HEK293T (cell line): ENCODE measurements at places on chromosomes 12 and 14.

DNA sequence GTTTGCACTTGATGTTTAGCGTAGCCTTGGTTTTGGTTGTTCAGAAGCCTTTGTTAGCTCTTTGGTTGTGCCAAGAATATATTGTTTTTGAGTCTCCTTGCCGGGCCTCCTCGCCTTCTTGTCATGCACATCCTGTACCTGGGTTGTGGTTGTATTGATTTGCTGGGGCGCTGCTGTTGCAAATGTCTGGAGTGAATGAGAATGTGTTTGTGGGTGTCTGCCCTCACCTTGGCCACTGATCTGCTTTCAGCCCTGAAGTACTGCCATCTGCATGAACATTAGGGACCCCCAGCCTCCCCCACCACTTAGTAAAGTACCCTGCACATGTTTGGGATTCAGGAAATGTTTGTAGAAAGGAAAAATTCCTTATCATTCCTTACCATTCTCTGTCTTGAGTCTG, 16.5 kb downstream of the PRKCH start:
- no peak for DNase-seq

- DNase-seq, result peak; percentile 17
Observed at GRCh38 chr14:46490238-46490685, 161.3 kb downstream of the RPL10L start.

DNA sequence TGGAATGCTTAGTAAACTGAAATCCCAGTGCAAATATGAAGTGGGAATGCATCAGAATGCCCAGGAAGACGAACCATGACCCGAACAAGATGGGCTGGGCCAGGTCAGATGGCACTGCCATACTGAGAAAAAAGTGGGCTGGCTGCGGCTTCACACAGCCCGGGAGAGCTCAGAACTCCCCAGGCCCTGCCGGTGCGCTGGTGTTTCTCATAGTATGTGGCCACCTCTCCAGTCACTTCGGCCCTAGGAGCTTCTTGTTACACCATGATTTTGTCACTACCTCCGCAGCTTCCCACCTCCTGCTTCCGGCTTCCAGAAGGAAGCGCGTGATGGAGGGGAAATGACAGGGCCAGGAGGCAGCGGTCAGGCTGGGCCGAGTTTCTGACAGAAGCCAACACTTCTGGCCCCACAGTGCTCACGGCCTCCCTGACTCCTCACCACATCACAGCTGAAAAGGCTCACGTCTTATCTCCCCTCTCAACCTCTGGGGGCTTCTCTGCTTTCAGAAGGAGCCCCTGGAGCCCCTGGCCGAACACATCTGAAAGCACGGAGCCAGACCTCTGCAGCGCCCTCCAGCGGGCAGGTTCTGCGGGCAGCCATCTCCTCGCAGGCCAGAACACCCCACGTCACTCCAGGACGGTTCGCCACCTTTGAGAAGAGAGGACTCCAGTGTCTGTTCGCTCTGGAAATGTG, 30.7 kb downstream of the DAD1 start:
- no peak for DNase-seq

DNA sequence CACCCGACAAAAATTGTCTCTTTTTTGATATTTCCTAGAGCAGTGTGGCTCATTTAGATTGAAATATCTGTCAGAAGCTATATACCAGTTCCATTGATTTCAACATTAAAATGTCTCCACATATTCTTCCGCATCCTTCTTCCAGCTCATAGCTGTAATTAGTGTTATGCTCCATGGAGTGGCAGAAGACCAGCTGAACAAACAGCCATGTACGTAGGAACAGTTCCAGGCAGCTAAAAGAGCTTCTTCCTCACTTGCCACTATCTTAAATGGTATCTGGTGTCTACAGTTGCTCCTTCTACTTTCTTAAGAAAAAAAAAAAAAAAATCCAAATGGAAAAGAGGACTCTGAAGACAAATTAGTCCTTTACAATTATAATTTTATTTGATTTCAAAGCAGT, 848.0 kb downstream of the DIO2 start:
- DNase-seq, result no peak

DNA sequence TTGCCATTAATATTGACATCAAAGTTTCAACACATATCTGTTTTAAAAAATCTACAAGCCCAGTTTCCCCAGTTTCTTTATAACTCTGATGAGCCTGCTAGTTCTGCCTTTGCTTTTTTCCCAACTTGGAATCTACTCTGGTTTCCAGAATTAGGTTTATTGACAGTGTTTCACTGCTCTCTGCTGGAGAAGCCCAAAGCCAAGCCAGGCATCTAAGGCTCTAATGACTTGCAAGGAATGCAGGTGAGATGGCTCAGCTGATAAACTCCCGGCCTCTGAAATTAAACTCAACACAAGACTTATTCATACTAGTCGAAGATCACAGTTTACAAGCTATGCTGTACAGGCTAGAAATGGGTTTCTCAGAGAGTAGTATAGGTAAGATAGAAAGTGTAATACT, 54.3 kb downstream of the HMGA2 start:
- no peak for DNase-seq

DNA sequence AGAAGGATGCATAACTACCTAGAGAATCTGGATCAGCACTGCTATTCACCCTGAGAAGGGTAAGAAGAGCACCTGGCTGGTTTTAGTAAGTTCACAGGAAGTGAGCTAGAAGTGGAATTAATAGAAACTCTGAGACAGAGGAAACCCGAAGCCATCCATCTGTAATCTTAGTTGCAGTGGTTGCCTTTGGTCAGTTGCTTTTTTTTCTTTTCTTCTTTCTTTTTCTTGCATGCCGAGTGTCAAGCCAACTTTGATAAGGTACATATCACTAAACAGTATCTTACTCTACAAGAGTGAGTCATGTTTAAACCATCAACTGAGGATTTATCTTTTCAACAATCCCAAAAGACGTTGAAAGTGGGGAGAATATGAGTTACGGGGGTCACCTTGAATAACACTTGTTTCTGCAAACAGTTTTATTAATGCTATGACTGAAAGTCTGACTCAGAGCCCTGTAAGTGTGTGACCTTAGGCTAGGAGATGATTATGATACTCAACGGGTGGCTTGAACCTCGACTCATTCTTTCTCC, 26.7 kb downstream of the C12orf75 start:
- DNase-seq, result no peak

GRCh38 chr12:114691763-114692185, 7.8 kb upstream of the TBX3 start:
- no peak for DNase-seq

GRCh38 chr14:37816135-37816534, 220.7 kb downstream of the TTC6 start:
- no peak for DNase-seq

DNA sequence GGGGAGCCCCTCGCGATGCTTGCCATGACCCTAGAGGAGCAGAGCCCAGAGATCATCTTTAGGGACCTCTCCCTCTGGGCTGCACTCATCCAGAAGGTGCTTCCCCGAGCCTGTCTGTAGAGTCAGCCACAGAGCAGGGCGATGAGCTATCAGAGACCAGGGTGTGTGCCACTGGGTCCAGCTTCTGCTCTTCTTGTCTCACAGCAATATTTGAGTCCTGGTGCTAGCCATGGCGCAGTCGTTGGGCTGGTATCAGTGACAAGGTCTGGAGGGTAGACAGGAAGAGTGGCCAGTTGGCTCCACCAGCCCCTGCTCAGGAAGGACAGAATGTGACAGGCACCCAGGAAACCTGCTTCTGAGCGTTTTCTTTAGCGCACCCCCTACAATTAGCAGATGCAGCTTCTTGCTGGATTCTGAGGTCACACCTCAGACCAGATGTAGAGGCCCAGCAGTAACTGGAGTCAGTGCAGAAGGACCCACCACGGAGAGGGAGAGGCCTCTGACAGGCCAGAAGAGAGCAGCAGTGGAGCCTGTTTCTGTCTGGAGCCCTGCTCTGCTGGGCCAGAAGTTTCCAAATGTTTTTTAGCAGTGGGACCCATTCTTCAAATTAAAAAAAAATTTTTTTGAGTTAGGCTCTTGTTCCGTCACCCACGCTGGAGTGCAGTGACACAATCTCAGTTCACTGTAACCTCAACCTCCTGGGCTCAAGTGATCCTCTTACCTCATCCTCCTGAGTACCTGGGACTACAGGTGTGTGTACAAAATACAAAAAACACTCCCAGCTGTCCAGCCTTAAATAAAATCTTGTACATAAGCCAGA, 23.7 kb downstream of the ANKRD9 start:
- no peak for DNase-seq

- DNase-seq, result no peak
Observed at GRCh38 chr14:68981139-68981538, 2.0 kb upstream of the ACTN1 start.

DNA sequence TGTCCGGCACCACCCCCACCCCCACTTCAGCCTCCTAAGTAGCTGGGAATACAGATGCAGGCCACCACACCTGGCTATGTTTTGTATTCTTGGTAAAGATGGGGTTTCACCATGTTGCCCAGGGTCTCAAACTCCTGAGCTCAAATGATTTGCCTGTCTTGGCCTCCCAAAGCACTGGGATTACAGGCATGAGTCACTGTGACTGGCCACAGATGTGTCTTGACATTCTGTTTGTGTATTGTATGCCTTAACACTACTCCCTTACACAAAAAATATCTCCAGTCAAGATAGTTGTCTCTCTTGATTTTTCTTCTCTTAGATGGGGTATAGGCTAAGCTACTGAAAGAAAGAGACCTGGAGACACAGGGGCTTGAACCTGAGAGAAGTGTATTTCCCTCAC, 17.6 kb downstream of the CLEC14A start:
- no peak for DNase-seq

DNA sequence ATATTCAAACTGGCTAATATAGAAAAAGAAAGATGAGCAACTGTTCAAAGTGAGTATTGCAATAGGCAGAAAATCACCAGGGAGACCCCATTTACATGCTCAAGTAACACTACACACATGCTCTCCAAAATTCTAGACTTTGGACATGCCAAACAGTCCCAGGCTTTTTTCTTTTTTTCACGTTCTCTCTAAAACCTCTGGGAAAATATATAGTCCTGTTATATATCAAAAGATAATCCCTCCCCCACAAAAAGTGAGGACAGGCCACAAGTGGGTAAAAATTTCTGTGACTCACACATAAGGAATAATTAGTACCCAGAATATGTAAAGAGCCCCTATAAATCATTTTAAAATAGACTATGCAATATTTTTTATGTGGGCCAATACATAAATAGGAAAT, 55.2 kb downstream of the EFCAB11 start:
- DNase-seq, result no peak

- no peak for DNase-seq
Observed at GRCh38 chr14:63852271-63852816, 460 bp upstream of the SYNE2 start.

GRCh38 chr14:43141636-43142191, 1365.4 kb downstream of the FSCB start:
- DNase-seq, result no peak

DNA sequence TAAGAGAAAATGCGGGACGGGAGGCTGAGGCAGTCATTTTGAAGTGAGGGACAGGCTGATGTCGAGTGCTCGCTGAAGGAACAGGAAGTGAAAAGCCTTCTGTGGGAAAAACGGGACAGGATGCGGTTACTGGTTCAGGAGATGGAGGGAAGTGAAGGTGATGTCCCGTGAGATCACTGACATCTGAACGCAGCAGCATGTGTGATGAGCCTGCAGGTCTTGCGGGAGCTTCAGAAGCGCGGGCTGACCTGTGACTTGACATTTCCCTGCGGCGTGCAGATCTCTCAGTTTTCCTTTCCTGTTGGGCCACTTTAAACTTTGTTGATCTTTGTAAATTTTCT, 77.8 kb downstream of the DDX51 start:
- no peak for DNase-seq

DNA sequence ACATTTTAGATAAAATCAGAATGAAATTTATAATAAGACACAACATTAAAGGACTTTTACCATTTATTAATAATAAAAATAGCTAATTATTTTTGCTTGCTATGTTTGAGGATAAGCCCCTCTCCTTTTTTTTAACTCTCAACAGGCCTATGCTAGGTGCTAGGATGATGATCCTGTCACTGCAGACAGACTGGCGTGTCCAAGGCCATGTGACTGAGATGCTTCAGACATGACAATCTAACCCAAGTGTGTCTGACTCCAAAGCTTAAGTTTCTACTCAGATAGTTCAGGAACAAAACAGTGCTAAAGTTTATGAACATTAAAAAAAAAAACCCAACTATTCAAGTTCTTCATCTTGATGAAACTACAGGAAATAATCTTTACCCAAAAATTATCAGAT, 29.8 kb downstream of the PPP1R13B start:
- DNase-seq, result no peak

GRCh38 chr14:71388336-71388735, 481.1 kb downstream of the PCNX1 start:
- DNase-seq, result no peak

- DNase-seq, result no peak
Observed at GRCh38 chr14:68906439-68906838, 72.7 kb downstream of the ACTN1 start.

DNA sequence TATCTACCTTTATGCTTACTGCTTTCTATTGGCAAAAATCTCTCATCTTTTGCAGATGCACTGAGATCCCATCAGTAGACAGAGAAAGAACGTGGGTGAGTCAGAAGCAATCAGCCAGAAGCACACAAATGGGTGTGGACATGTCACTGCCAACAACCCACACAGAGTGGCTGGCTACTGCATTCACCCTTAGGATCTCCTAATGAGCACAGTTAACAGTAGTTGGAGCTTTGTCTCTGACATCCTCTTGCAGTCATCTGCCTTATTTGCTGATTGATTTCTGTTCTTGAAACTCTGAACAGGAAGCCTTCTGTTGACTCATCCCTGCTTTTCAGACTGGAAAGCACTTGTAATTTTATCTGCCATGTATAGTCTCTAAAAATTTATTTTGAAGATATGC, 117.2 kb downstream of the RGS6 start:
- no peak for DNase-seq

DNA sequence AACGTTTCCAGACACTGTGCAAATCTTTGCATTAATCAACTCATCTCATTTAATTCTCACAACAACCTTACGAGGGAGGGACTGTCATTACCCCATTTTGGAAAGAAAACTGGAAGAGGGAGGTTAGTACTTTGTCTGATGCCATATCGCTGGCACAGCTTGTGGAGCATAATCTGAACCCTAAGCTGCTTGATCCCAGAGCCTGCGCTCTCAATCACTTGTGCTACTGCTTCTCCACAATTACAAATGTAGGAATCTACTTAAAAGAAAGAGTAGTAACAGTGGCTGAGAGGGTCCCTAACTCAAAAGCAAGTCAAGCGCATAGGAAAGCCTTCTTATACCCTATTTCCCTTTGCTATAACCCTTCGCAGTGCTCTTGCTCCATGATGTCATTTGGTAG, 3.2 kb downstream of the EFS start:
- no peak for DNase-seq

GRCh38 chr12:59927032-59927431, 331.2 kb downstream of the SLC16A7 start:
- DNase-seq, result no peak

DNA sequence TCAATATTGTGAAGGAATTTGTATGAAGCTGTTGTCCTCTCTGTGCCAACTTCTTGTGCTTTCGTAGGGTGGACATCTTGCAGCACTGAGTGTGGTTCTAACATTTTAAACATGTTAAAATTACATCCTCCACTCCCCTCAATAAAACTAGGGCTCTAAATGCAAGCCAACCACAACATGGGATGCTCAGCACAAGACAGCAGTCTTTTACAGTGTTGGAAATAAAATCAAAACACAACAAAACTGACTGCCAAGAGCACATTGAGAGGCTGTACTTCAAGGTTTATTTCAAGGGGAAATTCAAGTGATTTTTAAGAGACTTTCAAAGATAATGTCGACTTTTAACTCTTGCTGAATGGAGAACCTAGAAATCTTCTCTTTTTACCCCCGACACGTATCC, 396.9 kb downstream of the TMTC2 start:
- no peak for DNase-seq

- no peak for DNase-seq
Observed at GRCh38 chr12:5374713-5375112, 57.2 kb upstream of the NTF3 start.
